Upper lobe of right lung (tissue), 1 donor: ENCODE measurements at places on chromosomes 2 and 18. TPM values are rescaled to one million over a fixed set of nuclear protein-coding genes. Genes with fewer than 3 reads are reported as not detected.

The ABHD3 gene
- 23.8 TPM for total RNA-seq

The RESP18 gene
- not detected for total RNA-seq

The SERPINB3 gene
- not detected for total RNA-seq

The NDC80 gene
- 0.69 TPM for total RNA-seq

The ZCCHC2 gene
- total RNA-seq, result 36.6 TPM

The PTPRN gene
- total RNA-seq, result not detected

The ADAM23 gene
- total RNA-seq, result 2.5 TPM

The REG1A gene
- not detected for total RNA-seq
